ENCODE measurements at places on chromosomes 6 and 20.

DNA sequence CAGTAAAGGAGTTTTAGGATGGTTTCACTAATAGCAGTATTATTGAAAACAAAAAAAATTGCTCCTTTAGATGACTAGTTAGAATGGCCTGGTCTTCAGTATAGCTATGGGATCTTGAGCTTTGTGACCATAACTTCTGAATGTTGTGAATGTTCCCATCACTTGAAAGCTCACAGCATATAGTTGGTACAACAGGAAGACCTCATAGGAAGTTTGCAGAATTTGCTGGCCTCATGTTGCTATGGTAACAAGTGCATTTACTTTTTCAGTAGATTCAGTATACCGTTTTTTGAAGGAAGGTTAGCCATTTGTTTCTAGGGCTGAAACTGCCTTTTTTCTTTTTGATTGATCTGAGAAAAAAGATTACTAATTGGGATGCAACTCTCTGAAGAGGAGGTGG is 8.3 kb downstream of the PHF3 start:
- no peak for DNase-seq

DNA sequence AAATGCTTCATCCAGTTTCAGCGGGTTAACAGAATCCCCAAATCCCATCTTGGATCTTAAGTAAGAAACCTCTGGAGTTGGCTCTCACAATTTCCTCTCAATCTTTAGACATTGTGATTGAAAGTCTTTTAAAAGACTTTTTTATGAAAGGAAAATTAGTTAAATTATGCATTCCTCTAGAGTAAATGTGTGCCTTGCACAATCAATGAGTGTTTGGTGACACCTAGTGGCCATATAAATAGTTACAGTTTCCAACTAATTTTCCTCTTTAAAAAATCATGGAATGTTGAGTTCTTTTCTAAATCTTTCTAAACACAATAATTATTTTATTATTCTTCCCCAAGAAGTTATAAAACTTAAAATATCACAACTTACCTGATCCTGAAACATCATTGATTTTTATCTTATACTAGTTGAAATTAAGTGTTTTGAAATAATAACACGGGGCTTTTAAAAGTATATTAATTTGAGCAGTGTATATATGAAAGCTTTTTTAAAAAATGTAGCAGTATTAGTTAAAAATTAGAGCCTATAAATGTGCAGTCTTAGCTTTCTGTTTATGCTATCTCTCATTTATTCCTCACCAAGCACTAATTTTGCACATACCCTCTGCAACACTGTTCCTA is 66.4 kb downstream of the PKHD1 start:
- no peak for DNase-seq

DNA sequence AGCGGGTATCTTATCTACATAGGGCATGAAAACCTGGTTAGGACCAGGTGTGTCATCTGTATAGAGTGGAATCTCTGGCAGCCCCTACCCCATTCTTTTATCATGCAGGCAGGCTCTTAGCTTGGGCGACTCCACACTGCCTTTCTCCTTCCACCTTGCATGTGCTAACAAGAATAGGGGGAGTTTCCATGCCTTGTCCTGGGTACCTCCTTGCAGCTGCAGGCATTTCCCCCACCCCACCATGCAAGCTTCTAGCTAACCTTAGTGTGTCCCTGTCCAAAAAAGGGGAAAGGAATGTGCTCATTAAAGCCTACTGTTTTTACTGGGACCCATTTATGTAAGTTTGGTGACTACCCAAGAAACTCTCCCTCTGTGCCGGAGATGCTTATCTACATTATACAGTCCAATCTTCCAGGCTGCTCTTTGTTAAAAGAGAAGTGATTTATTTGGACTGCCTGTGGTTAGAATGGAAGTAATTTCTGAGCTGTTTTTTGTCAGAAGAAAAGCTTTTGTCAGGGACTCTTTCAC is 10.5 kb upstream of the CEP43 start:
- DNase-seq, result no peak

- no peak for DNase-seq
Observed at GRCh38 chr6:157291356-157291755, 32.0 kb downstream of the TMEM242 start.

DNA sequence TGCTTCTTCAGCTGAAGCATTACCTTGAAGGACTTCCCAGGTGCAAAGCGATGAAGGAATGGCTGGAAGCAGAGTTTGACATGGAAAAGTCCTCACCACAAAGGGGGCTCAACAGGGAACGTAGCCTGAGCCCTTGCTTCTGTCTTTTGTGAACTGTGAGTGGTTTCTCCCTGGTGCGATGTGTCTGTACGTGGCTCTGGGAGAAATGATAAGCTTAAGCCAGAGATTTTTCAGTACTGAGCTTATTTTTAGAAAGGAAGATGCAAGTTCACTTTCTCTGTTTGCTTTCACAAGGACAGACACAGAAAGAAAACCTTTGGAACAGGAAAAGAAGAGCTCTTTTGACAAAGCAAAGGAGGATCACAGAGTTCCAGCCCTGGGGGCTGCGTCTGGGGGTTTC is 79.4 kb downstream of the DACT2 start:
- no peak for DNase-seq

DNA sequence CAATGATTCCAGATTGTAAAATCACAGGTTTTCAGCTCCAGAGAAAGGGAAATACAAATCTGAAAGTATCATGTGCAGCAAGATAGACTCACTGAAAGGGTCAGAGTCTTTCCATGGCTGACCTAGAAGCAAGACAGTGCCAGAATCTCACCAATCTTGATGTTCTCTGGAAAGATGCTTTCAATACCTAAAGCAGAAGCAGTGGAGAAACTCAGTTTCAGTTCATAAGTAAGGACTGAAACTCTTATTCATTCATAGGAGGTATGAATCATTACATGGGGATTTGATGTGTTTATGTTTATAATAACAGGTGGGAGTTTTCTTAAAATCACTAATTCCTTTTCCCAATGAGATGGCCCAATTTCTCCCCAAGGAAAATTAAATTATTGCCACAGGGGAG is 42.5 kb downstream of the SLC2A12 start:
- no peak for DNase-seq

DNA sequence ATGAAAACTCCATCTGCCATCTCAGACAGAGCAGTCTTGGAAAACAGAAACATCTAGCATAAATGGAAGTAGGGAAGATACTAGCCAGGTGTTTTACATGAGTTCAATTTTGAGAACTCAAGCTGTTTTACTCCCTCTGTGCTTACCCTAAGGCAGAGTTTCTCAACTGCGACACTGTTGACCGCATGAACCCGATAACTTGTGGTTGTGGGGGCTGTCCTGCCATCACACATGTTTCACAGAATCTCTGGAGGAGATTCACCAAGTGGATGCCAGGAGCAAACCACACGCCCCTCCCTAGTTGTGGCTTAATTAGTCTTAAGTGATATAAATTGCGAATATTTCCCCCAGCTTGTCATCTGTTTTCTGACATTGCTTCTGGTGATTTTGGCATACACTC is 2.3 kb upstream of the SERPINB6 start:
- no peak for DNase-seq

- no peak for DNase-seq
Observed at GRCh38 chr6:46795816-46796215, 2.6 kb downstream of the MEP1A start.

DNA sequence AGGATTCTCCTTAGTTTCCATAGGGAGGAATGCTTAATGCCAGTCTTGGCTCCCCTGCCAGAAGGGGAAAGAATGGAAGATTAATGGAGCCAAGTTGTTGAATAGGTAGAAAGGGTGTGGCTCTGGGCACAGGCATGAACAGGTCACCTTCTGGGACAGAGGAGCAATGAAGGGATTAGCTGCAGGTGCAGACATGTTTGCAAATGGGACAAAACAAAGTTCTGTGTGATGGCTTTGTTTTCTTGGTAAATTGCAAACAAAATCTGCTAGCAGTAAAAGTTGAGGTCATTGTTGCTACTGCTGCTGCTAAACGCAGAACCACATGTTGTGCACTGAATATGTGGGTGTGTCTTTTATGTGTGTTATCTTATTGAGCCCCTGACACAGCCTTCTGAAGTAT is 93.3 kb downstream of the PERP start:
- DNase-seq, result no peak

DNA sequence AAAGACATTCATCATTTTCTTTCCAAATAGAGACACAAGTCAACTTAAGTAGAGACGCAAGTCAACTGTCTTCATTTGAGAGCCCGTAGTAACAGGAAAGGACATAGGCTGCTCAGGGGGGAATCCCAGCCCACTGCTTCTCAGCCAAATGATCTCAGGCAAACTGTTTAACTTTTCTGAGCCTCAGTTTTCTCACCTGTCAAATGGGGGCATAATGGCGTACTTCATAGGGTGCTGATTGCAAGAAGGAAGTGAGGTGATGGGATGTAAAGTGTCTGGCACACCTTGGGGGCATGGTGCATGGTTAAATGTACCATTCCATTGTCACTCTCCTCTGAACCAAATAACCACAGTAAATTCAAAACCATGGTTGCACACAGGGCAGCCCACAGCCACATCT is 96.5 kb downstream of the EYA2 start:
- no peak for DNase-seq

GRCh38 chr6:4906293-4907276 is 97.3 kb downstream of the RPP40 start:
- no peak for DNase-seq

GRCh38 chr6:24054388-24054787 is 71.6 kb upstream of the NRSN1 start:
- no peak for DNase-seq

DNA sequence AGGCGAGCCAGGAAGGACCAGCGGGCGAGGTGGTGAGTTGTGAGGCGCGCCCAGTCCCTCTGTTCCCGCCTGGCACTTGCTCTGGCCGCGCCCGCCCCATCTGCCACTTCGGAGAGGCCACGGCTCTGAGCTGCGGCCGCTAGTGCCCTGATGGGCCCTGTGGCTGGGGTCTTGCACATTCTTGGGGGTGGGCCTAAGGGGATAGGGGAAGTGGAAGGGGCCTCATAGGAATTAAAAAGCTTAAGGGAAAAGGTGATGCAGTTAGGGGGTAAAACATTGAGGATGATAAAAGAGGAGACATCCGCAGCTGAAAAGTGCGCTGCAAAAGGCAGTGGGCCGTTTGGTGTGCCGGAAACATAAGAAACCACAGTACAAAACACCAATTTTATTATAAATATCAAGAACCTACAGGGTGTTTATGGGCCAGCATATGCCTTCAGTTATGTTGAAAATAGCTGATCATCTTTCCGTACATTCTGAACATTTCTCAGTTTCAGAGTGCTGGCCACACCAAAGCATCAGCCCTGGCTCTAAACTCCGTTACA is 1.1 kb upstream of the PSMB8 start:
- no peak for DNase-seq

All from non-pigmented ciliary epithelial cell (primary cell).